Panc1 (cell line): ENCODE measurements at places on chromosomes 5 and 9. TPM values are rescaled to one million over a fixed set of nuclear protein-coding genes. Genes with fewer than 3 reads are reported as not detected.

The SEMA6A gene
- total RNA-seq, result 0.54 TPM

The PCDHGB3 gene
- 0.49 TPM for total RNA-seq

The NOXA1 gene
- total RNA-seq, result 3.7 TPM

The PCDHGB1 gene
- total RNA-seq, result 2.0 TPM

The CDHR2 gene
- 0.72 TPM for total RNA-seq

The PITX1 gene
- 41.5 TPM for total RNA-seq

The SFXN1 gene
- total RNA-seq, result 88.3 TPM

The B4GALT1 gene
- total RNA-seq, result 57.4 TPM

The ADGRD2 gene
- total RNA-seq, result not detected

The SYK gene
- total RNA-seq, result 0.28 TPM

The PRRC1 gene
- 48.7 TPM for total RNA-seq

The FGF1 gene
- total RNA-seq, result not detected

The PRRX2 gene
- 6.3 TPM for total RNA-seq

The FTMT gene
- not detected for total RNA-seq

The ANKRD34B gene
- 0.10 TPM for total RNA-seq

The RNF183 gene
- total RNA-seq, result not detected

The ATG10 gene
- total RNA-seq, result 14.0 TPM

The C9orf50 gene
- total RNA-seq, result not detected

The PCDHGC5 gene
- total RNA-seq, result 0.36 TPM

The ITGA1 gene
- 1.6 TPM for total RNA-seq

The IFNK gene
- not detected for total RNA-seq

The NMUR2 gene
- not detected for total RNA-seq

The TUSC1 gene
- 4.4 TPM for total RNA-seq

The SMIM27 gene
- 14.3 TPM for total RNA-seq

The CSF2 gene
- total RNA-seq, result not detected
